ENCODE measurements at places on chromosomes 11 and 22.
A peak's percentile ranks its signal among the peaks of the same experiment; 100 is the strongest.

- peaks cover 19% of the 10 kb centered on the region for H3K27me3 ChIP-seq
- DNase-seq = no peak
- no peaks in the 10 kb centered on the region for H3K36me3 ChIP-seq
- H3K27ac ChIP-seq = no peak overlapping the region
Observed at GRCh38 chr11:35918716-35919115, 25.1 kb upstream of the LDLRAD3 start.

DNA sequence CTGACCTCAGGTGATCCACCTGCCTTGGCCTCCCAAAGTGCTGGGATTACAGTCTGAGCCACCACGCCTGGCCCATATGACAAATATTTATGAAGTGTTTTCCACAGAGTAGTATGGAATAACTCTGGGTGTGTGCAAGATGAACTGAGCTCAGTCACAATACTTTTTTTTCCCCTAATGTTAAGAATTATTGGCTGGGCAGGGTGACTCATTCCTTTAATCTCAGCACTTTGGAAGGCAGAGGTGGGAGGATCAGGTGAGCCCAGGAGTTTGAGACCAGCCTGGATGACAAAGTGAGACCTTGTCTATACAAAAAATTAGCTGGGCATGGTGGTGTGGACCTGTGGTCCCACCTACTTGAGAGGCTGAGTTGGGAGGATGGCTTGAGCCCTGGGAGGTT lies 6.4 kb downstream of the PTPRJ start:
- peak overlapping the region; percentile 59 for H3K27ac ChIP-seq
- H3K36me3 ChIP-seq = peaks cover 32% of the 10 kb centered on the region
- no peak overlapping the region for H3K4me3 ChIP-seq
- peaks cover 73% of the 10 kb centered on the region for H3K4me1 ChIP-seq
- DNase-seq = no peak

DNA sequence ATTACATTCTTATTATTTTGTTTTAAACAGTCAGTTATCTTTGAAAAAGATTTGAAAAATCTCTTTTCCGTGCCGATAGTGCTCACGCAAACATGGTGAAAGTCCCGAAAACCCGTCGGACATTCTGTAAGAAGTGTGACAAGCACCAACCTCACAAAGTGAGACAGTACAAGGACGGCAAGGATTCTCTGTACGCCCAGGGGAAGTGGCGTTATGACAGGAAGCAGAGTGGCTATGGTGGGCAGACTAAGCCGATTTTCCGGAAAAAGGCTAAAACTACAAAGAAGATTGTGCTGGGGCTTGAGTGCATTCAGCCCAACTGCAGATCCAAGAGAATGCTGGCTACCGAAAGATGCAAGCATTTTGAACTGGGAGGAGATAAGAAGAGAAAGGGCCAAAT lies 28.7 kb upstream of the CTSD start:
- H3K4me1 ChIP-seq = peaks cover 7% of the 10 kb centered on the region
- peak overlapping the region; percentile 56 for H3K4me3 ChIP-seq
- H3K27me3 ChIP-seq = peaks cover 7% of the 10 kb centered on the region

- no peaks in the 10 kb centered on the region for H3K36me3 ChIP-seq
- no peak for DNase-seq
- H3K4me1 ChIP-seq = no peaks in the 10 kb centered on the region
- H3K27me3 ChIP-seq = peaks cover 3% of the 10 kb centered on the region
- H3K27ac ChIP-seq = no peak overlapping the region
Observed at GRCh38 chr11:111574373-111575225, 27.6 kb upstream of the SIK2 start.

GRCh38 chr11:112971195-112971594 lies 10.0 kb downstream of the NCAM1 start:
- H3K36me3 ChIP-seq = no peaks in the 10 kb centered on the region
- no peak overlapping the region for H3K27ac ChIP-seq
- no peak for DNase-seq
- no peak overlapping the region for H3K4me3 ChIP-seq
- H3K27me3 ChIP-seq = peaks cover 26% of the 10 kb centered on the region

- H3K36me3 ChIP-seq = no peaks in the 10 kb centered on the region
- peaks cover 10% of the 10 kb centered on the region for H3K27me3 ChIP-seq
- H3K4me1 ChIP-seq = no peaks in the 10 kb centered on the region
- no peak for DNase-seq
- H3K4me3 ChIP-seq = no peak overlapping the region
Observed at GRCh38 chr11:110689306-110689705, 22.9 kb downstream of the ARHGAP20 start.

- no peaks in the 10 kb centered on the region for H3K36me3 ChIP-seq
- peaks cover 16% of the 10 kb centered on the region for H3K4me1 ChIP-seq
- DNase-seq = no peak
- H3K27me3 ChIP-seq = peaks cover 26% of the 10 kb centered on the region
- peak overlapping the region; percentile 15 for H3K4me3 ChIP-seq
Observed at GRCh38 chr22:20965104-20965887, 1.8 kb upstream of the AIFM3 start.

DNA sequence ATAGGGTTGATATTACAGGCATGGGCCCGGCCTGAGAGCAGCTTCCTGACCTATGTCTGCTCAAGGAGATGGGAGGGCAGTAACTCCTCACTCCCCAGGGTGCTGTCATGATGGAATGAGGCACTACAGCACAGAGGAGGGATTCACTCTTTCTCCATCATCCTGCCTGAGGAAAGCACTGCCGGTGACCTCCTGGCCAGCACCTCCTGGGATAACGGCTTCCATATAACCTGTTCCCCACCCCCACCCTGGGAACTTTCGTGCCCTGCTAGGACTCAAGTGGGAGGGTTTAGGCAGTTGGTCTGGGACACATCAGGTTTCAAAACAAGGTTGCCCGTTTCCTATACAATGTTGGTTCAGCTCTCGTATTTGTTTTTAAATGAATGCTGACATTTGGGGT lies 42.7 kb upstream of the MN1 start:
- no peaks in the 10 kb centered on the region for H3K4me1 ChIP-seq
- H3K27me3 ChIP-seq = no peaks in the 10 kb centered on the region
- H3K27ac ChIP-seq = no peak overlapping the region
- H3K4me3 ChIP-seq = no peak overlapping the region
- no peak for DNase-seq
- peaks cover 72% of the 10 kb centered on the region for H3K36me3 ChIP-seq

GRCh38 chr11:18106688-18107087 lies 806 bp upstream of the SAAL1 start:
- peaks cover 41% of the 10 kb centered on the region for H3K4me1 ChIP-seq
- no peak overlapping the region for H3K27ac ChIP-seq
- peaks cover 41% of the 10 kb centered on the region for H3K36me3 ChIP-seq

DNA sequence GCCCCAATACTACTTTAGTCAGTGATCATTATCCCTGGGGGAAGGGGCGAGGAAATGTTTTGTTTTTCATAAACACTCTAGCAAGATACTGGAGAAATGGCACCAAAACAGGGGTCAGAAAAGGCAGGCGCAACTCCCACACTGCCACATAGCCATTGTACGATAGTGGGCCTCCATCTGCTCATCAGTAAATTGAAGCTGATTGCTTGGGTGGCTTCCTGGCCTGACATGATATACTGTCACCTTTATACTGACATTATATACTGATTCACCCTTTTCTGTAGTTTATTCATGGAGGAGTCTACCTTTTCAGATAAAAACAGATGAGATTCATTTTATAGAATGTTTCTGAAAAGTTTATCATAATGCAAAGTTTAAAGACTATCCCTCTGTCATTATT lies 51.6 kb upstream of the CCDC34 start:
- H3K27ac ChIP-seq = no peak overlapping the region
- H3K4me1 ChIP-seq = no peaks in the 10 kb centered on the region
- peaks cover 6% of the 10 kb centered on the region for H3K27me3 ChIP-seq
- H3K4me3 ChIP-seq = no peak overlapping the region
- no peaks in the 10 kb centered on the region for H3K36me3 ChIP-seq

DNA sequence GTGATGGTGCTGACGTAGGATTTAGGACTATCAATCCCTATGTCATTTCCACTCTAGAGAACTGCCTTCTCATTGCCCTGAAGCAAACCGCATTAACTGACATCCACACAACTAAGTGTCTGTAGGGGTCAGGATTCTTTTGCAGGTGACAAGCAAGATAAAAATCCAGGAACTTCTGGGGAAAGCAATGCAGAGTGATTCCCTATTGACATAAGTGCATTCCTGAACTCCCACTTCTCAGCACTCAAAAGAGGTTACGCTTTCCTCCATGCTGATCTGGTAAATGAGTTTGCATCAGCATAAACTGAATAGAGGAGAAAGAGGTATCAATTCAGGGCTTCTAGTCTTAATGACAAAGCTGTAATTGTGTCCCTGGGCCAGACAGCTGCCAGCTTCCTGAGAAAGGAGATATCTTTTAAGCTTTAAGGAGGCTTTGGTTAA lies 224.6 kb upstream of the ISX start:
- H3K36me3 ChIP-seq = no peaks in the 10 kb centered on the region
- no peak overlapping the region for H3K4me3 ChIP-seq
- peaks cover 12% of the 10 kb centered on the region for H3K27me3 ChIP-seq
- H3K27ac ChIP-seq = no peak overlapping the region
- no peaks in the 10 kb centered on the region for H3K4me1 ChIP-seq

DNA sequence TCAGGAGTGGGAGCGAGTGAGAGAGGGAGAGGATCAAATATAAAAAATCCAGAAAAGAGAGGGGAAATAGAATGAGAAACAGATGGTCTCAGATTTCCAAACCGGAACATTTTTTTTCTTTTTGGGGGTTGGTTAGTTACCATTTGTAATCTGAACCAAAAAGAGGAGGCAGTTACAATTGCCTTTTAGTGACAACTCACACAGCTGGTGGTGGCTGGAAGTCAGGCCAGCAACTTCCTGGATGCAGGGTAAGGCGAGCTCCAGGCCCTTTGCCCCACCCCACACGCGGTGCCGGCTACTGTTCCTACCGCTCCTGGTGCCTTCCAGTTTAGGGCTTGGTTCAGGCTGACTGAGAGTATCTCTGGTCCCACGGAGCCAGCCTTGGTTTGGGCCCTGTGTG lies 21.0 kb upstream of the UBASH3B start:
- no peak overlapping the region for H3K4me3 ChIP-seq
- H3K27me3 ChIP-seq = no peaks in the 10 kb centered on the region
- no peak for DNase-seq
- H3K36me3 ChIP-seq = no peaks in the 10 kb centered on the region

DNA sequence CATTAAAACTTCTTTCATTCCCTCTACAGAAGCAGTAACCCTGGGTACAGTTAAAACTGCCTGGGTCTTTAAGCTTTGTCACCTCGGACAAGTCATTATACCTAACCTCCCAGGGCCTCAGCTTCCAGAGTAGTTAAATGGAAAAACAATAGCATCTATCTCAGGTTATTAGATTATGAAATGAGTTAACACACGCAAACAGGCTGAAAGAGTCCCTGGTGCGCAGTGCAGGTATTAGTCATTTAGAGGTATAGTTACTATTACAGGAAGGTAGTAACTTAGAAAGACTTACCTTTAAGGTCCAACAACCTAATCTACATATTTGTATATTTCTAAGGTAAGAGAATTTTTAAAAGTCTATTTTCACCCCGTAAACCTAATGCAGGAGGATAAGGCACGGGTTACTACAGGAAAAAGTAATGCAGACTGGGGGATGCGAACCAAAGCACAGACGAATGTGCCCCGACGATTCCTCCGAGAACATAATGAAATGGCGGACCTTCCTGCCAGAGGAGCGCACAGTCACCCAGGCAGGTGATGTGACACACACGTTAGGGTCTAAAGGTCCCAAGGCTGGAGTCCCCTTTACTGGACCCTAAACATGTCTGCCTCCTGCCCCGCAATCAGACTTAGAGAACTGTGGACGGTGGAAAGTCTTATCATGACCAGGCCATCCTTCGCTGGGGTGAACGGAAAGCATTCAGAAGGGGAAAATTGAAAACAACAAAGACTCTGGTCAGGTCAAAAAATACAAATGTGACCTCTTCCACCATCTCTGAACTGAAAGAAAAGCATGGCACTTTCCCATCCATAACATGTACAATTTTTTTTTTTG lies 1.3 kb downstream of the NAP1L4 start:
- peak; percentile 69 for DNase-seq
- H3K4me1 ChIP-seq = peaks cover 40% of the 10 kb centered on the region
- peak overlapping the region; percentile 99 for H3K27ac ChIP-seq
- peak overlapping the region; percentile 98 for H3K4me3 ChIP-seq

DNA sequence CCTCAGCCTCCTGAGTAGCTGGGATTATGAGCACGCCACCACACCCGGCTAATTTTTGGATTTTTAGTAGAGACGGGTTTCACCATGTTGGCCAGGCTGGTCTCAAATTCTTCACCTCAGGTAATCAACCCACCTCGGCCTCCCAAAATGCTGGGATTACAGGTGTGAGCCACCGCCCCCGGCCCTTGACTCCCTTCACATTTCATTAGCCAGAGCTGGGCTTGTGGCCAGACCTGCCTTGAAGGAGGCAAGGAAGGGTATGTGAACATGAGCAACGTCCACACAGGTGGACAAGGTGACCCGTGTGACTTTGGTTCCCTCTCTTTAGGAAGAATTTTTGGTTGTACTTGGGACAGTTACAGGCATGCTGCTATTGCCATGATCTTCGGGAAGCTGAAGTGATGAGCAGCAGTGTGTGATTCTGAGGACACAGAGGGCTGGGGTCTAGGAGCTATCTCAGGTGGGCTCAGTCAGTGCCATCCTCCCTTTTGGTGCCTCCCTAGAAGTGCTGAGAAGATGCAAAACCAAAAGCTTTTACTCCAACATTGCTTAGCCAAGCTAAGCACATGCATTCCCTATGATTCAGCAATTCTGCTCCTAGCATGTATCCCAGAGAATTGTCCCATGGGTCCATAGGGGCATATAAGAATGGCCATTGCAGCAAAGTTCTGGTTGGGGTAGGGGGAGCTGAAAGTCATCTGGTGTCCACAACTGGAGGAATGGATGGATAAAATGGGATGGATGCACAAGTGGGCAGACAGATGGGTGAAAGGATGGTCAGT lies 6.1 kb downstream of the AP5B1 start:
- DNase-seq = no peak
- H3K4me3 ChIP-seq = no peak overlapping the region
- peak overlapping the region; percentile 65 for H3K27ac ChIP-seq
- H3K36me3 ChIP-seq = peaks cover 32% of the 10 kb centered on the region
- peaks cover 39% of the 10 kb centered on the region for H3K4me1 ChIP-seq
- no peaks in the 10 kb centered on the region for H3K27me3 ChIP-seq

DNA sequence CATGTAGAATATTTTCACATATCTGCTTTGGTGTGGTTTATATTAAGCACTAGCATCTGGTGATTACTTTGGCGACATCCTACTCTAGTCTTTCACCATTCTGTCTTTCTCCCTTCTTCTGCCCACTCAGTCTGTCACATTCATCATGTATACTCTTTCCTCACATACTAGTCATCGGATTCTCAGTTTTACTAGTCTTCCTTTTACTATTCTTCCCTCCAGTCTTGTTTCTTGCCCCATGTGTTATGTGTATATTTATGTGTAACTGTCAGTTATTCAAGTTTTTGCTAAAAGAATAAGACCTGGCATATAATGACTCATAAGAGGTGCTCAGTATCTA lies 4.6 kb upstream of the DIXDC1 start:
- no peak overlapping the region for H3K4me3 ChIP-seq
- DNase-seq = no peak
- peaks cover 48% of the 10 kb centered on the region for H3K4me1 ChIP-seq
- peak overlapping the region; percentile 91 for H3K27ac ChIP-seq
- no peaks in the 10 kb centered on the region for H3K36me3 ChIP-seq

- no peak overlapping the region for H3K27ac ChIP-seq
- H3K4me1 ChIP-seq = no peaks in the 10 kb centered on the region
- H3K36me3 ChIP-seq = no peaks in the 10 kb centered on the region
Observed at GRCh38 chr22:44616882-44617655, 84.9 kb upstream of the PRR5 start.

- H3K27me3 ChIP-seq = peaks cover 2% of the 10 kb centered on the region
- no peaks in the 10 kb centered on the region for H3K36me3 ChIP-seq
- no peak overlapping the region for H3K27ac ChIP-seq
- no peak overlapping the region for H3K4me3 ChIP-seq
- H3K4me1 ChIP-seq = no peaks in the 10 kb centered on the region
Observed at GRCh38 chr11:64598106-64598796, 7.2 kb downstream of the SLC22A12 start.
